Jurkat, Clone E6-1 (cell line): ENCODE measurements at places on chromosomes 5 and 9.

- DNase-seq, result no peak
Observed at GRCh38 chr9:75880618-75881017, 9.9 kb upstream of the PCSK5 start.

GRCh38 chr5:174720612-174721529 lies 3.5 kb upstream of the MSX2 start:
- no peak for DNase-seq

- DNase-seq, result no peak
Observed at GRCh38 chr5:110258460-110259216, 467.8 kb downstream of the TMEM232 start.

DNA sequence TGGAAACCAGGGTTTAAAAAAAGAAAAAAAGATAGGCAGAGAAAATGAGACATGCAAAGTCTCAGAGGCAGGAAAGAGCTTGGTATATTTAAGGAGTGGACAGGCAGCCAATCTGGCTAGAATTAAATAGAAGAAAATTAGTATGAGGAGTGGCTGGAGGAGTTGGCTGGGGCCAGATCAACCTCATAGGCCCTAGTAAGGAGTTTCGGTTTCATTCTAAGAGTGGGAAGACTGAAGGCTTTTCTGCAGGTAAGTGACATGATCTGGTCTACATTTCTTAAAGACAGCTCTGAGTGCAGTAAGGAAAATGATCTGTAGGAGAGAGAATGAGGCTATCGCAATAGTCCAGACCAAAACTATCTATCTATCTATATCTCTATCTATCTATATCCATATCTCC lies 27.5 kb downstream of the ADRB2 start:
- no peak for DNase-seq

DNA sequence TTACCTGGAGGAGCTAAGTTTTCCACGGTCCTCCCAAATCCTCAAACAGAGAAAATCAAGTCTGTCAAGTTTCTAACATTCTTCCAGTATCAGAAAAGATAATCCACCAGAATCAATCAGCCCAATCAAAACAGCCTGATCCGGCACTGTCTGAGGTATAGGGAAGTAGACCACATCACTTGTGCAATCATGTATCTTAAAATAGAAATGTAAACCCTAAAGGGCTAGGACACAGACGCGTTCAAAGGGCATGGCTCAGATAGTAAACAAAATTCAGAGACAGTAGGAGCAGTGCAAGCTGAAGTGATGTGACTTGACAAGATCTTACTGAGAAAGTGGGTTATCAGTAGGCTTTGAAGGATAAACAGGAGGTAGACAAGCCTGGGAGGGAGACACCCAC lies 252.4 kb upstream of the DAPK1 start:
- DNase-seq, result no peak

DNA sequence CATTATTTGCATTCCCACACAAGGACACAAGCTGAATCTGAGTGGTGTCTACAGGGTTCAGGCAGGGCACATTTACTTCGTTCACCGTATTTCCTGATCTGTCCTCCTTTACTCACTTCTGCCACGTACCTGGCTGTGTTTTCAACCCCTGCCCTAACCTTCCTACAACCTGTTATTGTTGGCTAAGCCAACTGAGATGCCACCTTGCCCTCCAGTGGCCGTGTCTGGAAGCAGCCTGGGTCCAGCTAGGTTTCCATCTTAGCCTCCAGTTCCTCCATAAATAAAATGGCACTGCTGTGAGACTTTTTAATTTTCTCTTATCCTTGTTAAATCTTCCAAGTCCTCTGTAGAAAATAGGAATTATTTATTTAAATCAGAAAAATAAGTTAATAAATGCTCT lies 64.8 kb downstream of the ATP10B start:
- peak; percentile 8 for DNase-seq

DNA sequence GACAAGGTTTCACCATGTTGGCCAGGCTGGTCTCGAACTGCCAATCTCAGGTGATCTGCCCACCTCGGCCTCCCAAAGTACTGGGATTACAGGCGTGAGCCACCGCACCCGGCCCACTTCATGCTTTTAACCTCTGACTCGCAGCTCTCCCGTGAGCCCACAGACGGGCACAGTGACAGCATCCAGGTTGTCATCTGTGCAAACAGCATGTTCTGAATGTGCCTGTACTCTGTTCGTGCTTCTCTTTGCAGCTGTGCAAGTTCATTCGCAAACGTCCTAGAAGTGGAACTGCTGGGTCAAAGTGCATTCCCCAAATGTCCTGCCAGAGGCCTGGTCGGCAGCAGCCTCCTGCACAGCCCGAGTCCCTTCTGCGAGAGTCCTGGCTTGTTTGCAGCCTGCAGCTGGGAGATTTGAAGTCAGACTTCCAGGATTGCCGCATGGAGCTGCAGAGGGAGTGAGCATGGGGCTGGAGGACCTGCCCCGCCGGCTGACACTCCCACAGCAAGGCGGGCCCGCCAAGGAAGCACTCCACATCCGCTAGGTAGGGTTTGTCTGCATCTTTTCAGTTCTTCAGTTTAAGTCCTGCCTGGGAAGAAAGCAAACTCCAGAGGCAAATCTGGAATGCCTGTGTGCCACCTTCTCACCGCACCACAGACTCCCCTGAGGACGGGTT lies 3.4 kb downstream of the BRD3OS start:
- no peak for DNase-seq

GRCh38 chr9:89522261-89522958 lies 24.5 kb upstream of the SEMA4D start:
- DNase-seq, result peak; percentile 98

- DNase-seq, result no peak
Observed at GRCh38 chr5:15365070-15365469, 134.9 kb upstream of the FBXL7 start.

GRCh38 chr5:130136300-130136699 lies 232.0 kb downstream of the CHSY3 start:
- DNase-seq, result no peak

DNA sequence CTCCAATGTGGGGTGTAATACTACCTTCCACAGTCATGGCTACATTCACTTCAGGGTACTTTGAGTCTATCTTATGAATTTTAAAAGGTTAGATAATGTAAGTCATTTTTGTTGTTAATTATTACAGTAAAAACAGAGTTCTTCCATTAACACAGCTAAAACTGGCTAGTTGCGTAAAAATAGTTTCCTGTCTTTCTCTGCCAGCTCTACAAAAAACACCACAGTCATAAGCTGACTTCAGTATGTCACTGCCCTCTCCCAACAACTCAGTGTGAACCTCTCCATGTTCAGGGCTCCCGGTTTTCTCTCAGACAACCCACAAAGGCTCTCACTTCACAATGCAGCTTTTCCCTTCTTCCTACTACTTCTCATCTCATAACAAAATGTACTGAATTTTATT lies 84.8 kb upstream of the ITGA1 start:
- DNase-seq, result no peak

GRCh38 chr5:71978216-71978615 lies 129.1 kb upstream of the MAP1B start:
- DNase-seq, result no peak

- DNase-seq, result no peak
Observed at GRCh38 chr9:34928921-34929320, 29.2 kb upstream of the PHF24 start.

- DNase-seq, result no peak
Observed at GRCh38 chr5:61697809-61698558, 365.9 kb downstream of the ZSWIM6 start.

- DNase-seq, result peak; percentile 18
Observed at GRCh38 chr5:180832638-180833068, 28.4 kb downstream of the ZFP62 start.

DNA sequence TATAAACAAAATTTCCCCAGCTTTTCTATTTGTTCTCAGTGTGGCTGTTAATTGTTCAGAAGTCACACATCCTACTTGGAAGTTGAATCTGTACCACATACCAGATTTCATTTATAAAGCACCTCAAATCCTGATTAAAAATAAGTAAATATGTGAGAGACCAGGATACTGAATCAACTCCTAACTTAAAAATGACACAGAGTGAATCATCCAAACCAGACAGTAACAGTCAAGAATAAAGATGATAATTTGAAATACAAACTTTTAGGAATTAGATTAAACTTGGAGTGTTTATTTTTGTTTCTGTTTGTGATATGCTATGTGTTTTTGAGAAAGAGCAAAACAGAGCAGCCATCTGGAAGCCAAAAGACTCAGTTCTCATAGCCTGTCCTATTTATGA lies 633.2 kb upstream of the RORB start:
- DNase-seq, result no peak

DNA sequence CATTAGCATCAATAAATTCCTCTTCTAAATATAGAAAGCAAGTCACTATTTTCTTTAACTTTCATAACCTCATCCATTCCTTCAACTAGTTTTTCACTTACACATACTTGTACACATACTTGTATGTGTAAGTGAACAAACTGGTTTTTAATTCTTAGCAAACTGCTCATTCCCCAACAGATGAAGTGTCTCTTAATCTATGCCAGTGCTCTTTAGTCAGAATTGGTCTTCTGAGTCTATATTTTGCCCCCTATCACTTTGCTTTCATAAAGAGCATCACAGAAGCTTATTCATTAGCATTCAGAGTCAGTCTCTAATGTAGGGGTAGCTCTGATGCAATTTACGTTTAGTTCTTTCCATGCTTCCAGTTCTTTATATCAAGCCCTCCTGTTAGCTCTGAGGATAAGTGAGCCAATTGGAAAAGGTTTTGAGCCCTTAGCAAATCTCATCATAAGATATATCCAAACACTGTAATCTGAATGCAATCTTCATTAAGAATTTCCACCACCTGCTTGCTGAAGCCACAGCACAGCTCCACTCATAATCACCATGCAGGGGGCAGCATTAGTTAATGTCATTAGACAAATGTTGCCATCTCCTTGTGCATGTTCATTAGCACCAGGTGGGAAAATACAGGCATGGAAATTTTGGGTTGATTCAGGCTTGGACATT lies 178.5 kb upstream of the SLC24A2 start:
- DNase-seq, result no peak

GRCh38 chr9:104351726-104352125 lies 152.3 kb upstream of the OR13F1 start:
- DNase-seq, result no peak

- no peak for DNase-seq
Observed at GRCh38 chr9:135745189-135745588, 43.2 kb downstream of the KCNT1 start.

- no peak for DNase-seq
Observed at GRCh38 chr5:34789639-34790038, 49.3 kb upstream of the TTC23L start.

DNA sequence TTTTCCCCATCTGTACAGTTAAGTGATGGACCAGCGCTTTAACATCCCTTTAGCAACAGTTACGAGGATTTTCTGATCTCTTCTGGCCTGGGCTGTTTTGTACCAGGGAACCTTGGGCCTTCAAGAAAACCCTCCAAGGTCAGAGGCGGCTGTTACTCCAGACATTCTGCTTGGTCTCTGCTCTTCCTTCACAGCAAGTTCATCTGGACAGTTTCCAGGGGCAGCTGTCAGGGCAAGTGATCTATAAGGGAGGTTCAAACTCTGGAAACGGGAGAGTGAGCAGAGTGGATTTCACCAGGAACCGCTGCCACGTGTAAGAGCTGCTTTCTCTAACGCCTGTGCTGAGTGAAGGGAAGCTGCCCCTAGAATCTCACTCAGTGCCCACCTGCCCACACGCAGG lies 36.7 kb downstream of the ZNF618 start:
- DNase-seq, result no peak

DNA sequence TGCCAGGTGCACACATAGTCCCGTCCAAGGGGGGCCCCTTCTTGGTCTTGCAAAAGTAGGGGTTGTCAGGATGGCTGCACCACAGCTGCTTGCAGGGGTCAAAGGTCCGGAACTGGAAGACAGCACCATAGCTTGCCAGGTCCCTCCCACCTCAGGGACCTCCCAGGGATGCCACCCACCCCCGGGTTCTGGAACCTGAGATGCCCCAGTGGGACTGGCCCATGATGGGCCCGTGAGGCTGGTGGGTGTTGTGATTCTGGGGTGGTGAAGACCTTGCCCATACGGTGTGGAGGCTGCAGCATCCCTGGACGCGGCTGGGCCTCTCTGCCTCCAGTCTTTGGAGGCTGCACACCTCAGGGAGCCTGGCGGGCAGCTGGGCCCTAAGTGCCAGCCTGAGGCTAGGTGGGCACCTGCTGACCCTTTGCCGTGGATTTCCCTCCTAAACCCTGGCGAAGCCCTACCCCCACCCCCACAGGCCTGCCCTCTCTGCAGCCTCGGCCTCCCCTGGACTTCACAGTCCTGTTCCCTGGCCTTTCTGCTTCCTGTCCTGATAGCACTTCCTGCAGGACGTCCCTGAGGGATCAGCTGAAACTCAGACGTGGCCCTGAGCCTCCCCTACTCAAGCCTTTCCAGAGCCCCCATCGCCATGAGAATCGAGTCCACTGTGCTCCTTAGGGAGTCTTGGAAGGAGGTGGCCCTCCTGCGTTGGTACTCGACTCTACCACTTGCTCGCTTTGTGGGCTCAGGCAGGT lies 92.1 kb downstream of the ZNF354C start:
- DNase-seq, result no peak

DNA sequence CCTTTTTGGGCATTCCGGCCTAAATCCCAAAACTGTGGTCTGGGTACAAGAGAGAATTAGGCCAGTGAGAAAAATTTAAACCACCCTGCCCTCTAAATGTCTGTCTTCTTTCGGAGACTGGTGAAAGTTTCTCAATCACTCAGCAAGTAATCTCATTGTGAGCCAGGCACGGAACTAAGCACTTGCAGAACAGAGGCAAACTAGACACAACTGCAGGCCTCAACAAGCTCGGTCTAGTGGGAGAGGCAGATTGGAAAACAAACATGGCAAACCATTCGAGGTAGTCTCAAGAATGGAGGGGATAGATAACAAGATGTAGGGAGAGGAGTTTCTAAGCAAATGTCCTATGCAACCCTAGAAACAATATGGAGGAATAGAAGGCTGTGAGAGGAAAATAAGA lies 8.9 kb upstream of the C5orf58 start:
- DNase-seq, result no peak

- no peak for DNase-seq
Observed at GRCh38 chr9:74817281-74817810, 70.4 kb downstream of the TRPM6 start.

DNA sequence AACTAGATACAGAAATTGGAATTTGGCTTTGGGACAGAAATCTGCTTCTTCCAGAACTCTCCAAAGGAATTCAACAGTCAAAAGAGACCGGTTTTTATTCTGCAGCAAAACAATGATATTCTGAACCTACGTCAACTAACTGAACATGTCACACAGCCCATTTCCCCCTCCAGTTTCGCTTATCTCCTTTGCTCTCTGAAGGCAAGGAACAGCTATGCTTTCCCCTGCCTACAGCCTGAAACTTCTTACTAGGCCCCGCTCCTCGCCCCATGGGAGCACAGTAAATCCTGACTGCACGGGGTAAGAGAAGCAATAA lies 488 bp downstream of the SKIC3 start:
- DNase-seq, result peak; percentile 14

- no peak for DNase-seq
Observed at GRCh38 chr5:174317256-174317894, 271.9 kb downstream of the NSG2 start.
